ENCODE measurements at places on chromosomes 13 and 19. TPM values are rescaled to one million over a fixed set of nuclear protein-coding genes. Genes with fewer than 3 reads are reported as not detected.

DNA sequence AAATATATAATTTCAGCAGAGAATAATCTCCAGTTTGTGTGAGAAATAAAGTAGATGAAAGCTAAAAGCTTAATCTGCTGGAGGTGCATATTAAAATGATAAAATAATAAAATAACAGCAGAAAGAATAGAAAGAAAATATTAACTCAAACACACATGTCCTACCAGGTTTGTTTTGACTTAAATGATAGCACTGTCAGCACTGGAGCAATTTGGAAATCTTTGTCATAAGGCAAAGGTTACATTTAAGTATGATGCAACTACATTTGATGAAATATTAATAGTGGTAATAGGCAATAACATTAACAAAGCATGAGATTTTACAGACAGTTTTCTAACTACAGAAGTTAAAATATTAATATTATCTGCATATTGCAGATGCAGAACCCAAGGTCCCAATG, 2380.1 kb downstream of the PCDH9 start:
- DNase-seq, result no peak

GRCh38 chr19:51327066-51328001, 14.6 kb downstream of the VSIG10L start:
- no peak for DNase-seq

DNA sequence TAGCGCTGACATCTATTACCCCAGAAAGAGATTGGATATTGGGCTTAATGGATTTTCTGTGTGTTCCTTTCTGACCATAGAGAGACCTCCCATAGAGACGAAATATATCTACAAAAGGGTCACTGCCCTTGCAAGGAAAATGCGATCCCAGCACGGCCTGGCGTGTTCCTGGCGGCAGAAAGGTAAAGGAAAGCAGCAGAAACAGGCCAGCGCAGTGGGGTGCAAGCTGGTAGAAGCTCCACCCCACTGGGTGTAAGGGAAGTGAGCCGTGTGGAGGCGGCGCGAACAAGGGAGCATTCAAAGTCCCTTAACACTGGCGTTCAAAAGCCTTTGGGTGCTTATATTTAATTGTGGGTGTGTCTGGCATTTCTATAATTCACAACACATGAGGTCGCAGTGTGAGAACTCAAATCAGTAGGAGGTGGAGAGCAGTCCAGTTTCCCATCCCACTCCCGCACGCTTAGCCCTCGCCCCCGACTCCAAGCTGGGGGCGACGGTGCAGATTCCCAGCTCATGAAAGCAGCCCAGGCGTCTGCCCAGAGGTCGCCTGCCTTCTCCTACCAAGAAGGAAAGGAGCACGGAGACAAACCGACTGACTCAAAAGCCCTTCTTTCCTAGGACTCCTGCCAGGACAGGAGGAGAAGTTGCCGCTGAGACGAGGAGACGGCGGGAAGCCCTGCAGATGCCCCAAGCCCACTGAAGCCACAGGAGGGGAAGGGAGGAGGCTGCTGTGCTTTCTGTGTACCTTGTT, 478.4 kb downstream of the FOXO1 start:
- DNase-seq, result no peak

- no peak for DNase-seq
Observed at GRCh38 chr19:29501816-29502580, 23.8 kb upstream of the VSTM2B start.

- peak; percentile 81 for DNase-seq
Observed at GRCh38 chr19:12806242-12807081, at the start of gene RNASEH2A. Gene RNASEH2A, plus strand, starts transcription at chr19:12806584. Its CDS starts 90 bp downstream, at chr19:12806674.

- DNase-seq, result no peak
Observed at GRCh38 chr19:13872695-13873389, 4.1 kb upstream of the NANOS3 start.

DNA sequence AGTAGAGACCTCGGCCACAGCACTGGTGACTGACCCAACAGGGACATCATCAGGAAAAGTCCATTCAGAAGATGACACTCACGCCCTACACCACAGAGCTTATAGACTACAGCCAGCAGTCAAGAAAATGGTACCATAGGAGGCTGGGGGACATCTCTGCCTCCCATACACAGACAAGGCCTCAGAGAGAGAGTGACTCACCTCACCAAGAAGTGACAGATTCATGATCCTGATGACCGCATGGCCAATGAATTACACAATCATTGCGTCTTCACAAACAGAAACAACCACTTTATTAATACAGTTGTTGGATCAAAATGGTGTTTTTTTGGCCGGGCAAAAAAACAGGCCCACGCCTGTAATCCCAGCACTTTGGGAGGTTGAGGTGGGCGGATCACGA, 260.8 kb upstream of the TSHZ3 start:
- DNase-seq, result peak; percentile 54

GRCh38 chr13:74987124-74987690, 494.8 kb downstream of the TBC1D4 start:
- DNase-seq, result no peak

- DNase-seq, result no peak
Observed at GRCh38 chr19:13090511-13091231, 12.0 kb downstream of the LYL1 start.

DNA sequence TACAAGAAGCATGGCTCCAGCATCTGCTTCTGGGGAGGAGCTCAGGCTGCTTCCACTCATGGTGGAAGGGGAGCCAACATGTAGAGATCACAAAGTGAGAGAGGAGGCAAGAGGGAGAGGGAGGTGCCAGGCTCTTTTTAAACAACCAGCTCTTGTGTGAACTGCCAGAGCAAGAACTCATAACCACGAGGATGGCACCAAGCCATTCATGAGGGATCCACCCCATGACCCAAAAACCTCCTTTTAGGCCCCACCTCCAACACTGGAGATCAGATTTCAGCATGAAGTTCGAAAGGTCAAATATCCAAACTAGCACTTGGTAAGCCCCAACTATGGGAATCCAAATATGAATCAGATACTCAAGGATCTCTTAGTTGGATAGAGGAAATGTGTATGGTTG, 131.2 kb downstream of the RXFP2 start:
- DNase-seq, result no peak

CFAP97D2 gene
- total RNA-seq, result not detected

ZIC5 gene
- 2.4 TPM for total RNA-seq

TTC9B gene
- total RNA-seq, result 0.29 TPM

YJEFN3 gene
- 0.62 TPM for total RNA-seq

SELENOV gene
- not detected for total RNA-seq

GGACT gene
- 0.72 TPM for total RNA-seq

SBK2 gene
- total RNA-seq, result not detected
